ENCODE measurements at places on chromosomes 6 and 20.

DNA sequence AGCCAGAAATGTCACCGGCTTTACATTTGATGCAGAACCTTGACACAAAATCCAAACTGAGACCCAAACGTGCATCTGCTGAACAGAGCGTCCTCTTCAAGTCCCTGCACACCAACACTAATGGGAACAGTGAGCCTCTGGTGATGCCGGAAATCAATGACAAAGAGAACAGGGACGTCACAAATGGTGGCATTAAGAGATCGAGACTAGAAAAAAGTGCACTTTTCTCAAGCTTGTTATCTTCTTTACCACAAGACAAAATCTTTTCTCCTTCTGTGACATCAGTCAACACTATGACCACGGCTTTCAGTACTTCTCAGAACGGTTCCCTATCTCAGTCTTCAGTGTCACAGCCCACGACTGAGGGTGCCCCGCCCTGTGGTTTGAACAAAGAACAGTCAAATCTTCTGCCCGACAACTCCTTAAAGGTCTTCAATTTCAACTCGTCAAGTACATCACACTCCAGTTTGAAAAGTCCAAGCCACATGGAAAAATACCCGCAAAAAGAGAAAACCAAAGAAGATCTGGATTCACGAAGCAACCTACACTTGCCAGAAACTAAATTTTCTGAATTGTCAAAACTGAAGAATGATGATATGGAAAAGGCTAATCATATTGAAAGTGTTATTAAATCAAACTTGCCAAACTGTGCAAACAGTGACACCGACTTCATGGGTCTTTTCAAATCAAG lies 108.4 kb downstream of the RTN4IP1 start:
- DNase-seq, result no peak

DNA sequence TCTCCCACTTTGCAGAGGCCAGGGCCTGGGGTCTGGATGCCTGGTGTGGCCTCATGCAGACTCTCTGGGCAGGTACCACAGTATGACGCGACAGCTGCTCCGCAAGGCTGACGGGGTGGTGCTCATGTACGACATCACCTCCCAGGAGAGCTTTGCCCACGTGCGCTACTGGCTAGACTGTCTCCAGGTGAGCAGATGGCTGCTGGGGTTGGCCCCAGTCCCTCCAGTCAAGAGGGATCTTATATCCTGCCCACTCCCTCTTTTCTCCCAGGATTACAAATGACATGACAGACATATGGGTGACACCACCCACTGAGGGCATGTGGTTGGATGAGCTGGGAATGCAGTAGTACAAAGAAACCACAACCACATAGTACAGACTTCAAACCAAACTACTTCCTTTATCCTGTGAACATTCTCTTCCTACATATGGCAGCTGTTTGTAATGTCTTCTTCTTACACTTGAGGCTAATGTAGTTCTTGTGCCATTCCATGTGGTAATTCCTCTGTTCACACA lies 29.9 kb downstream of the RAB44 start:
- DNase-seq, result no peak

DNA sequence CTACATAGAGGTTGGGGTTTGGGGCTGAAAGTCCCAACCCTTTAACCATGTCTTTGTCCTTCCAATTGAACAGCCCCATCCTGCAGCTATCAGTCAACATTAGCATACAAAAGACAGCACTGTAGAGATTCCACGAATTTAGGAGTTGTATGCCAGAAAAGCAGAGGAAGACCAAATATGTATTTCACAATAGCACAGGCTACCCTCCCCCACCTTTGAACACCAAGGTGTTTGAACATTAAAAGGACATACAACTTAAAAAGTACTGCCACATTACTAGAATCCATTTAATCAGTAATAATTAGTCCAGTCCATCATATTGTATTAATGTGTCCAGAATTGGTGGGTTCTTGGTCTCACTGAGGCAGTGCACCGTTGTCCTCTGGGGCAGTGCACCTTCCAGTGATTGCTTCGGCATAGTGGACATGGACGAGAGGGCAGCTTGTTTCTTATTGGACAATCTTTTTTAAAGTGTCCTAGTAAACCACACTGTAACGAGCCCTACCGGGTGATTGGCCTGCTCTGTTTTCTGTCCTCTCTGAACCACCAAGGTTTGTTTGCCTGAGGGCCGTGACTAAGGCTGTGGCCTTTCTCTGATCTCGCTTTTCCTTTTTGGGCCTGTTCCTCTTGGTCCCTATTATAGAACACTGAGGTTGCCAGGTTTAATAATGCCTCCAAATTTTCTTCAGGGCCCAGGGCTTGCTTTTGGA lies 36.4 kb downstream of the GSTA4 start:
- DNase-seq, result no peak

DNA sequence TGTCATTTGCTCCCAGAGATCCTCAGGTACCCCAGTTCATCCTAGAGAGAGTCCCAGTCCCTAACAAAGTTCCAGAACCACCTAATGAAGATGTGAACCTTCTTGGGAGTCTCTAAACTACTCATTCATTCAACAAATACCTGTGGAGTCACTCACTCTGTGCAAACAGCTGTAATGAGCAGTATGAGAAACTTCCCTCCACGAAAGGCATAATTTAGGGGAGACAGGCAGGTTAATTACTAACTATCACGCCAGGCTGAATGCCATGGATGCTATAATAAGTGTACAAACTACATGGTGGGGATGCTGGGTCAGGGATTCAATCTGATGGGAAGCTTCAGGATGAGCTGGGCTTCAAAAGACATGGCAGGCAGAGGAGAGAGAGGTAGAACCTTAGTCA lies 70.1 kb upstream of the AFDN start:
- DNase-seq, result no peak

GRCh38 chr20:815914-816606 lies 17.5 kb upstream of the FAM110A start:
- peak; percentile 47 for DNase-seq

DNA sequence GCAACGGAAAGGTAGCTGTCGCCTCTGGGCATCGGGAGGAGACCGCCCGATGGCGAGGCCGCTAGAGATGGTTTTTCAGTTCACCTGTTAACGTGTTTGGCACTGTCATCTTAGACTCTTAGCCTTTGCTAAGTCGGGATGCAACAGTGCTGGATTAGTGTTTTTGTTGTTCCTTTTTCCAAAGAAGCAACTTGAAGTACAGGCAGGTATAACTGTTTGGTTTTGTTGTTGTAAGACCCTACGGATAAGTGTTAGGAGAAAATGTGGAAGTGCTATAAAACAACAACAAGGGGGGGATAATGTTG lies 723 bp downstream of the MANEA start:
- no peak for DNase-seq

Data from dorsolateral prefrontal cortex (tissue), 122 donors.